ENCODE measurements at places on chromosomes 11 and 22.

DNA sequence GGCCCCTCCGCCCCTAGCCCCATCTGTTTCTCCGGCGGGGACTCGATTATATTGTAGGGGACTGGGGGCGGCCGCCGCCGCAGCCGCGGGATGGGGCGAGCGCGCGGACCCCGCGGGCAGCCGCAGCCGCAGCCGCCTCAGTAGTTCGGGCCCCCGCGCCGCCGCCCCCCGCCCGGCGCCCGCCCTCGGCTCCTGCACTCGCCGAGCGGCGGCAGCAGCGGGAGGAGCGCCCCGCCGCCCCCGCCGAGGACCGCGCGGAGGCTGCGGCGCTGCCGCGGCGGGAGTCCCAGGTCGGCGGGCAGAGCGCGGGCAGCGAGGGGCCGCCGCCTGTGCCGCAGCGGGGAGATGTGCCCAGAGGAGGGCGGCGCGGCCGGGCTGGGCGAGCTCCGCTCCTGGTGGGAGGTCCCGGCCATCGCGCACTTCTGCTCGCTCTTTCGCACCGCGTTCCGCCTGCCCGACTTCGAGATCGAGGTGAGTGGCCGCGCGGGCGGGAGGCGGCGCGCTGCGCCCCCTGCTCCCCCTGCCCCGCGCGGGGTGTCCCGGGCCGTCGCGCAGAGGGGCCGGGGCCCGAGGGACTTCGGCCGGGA lies at the start of gene CECR2:
Gene CECR2 (plus strand): TSS at position 22 of the 587 bp plus-strand sequence. CDS start 324 bp downstream, at position 346.
- no peak for DNase-seq

DNA sequence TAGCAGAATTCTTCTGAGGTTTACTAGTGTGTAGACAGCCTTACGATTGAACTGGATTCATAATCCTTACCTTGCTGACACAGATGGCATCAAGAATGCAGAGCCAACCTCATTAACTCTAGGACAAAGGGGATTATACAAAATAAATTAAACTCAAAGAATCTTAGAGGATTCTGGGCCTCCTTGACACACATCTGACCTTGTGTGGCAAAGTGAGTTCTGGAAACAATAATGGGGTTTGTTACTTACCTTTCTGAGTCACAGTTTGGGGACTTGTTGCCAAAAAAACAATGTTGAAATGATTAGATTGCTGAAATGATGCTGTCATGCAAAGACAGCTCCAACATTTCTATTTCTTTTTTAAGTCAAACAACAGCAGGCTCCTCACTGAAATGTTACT lies 179.1 kb upstream of the ISX start:
- no peak for DNase-seq

- DNase-seq, result no peak
These were observed 387.5 kb upstream of the NARS2 start for GRCh38 chr11:78961937-78962701.

DNA sequence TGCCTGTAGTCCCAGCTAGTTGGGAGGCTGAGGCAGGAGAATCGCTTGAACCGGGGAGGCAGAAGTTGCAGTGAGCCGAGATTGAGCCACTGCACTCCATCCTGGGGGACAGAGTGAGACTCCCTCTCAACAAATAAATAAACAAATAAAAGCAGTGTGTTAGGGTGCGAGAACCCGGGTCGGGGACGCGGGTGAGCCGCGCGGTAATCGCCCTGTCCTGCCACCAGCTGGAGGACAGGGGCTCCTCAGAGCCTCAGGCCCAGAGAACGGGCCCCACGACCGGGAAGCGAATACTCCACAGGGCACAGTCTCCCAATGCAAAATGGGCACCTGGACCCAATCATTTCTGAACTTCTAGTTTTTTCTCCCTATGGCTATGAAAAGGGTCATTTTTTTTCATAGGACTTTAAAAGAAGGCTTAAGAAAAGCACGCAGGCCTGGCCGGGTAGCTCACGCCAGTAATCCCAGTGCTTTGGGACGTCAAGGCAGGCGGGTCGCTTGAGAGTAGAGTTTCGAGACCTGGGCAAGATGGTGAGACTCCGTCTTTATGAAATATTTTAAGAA lies 744 bp upstream of the MCM5 start:
- no peak for DNase-seq

DNA sequence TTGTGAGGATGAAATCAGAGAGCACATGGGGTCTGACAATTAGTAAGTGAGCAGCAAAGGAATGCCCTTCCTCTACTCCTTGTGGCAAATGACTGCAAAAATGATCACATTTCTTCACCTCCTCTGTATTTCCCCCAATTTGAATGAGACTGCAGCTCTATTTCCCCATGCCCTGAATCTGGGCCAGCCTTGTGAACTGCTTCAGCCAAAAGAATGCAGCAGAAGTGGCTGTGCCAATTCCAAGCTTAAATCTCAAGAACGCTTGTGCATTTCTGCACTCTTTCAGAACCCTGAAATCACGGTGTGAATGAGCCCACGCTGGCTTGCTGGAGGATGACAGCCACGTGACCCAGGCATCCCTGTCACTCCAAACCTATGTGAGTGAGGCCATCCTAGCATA lies 9.9 kb downstream of the SLC43A3 start:
- no peak for DNase-seq

DNA sequence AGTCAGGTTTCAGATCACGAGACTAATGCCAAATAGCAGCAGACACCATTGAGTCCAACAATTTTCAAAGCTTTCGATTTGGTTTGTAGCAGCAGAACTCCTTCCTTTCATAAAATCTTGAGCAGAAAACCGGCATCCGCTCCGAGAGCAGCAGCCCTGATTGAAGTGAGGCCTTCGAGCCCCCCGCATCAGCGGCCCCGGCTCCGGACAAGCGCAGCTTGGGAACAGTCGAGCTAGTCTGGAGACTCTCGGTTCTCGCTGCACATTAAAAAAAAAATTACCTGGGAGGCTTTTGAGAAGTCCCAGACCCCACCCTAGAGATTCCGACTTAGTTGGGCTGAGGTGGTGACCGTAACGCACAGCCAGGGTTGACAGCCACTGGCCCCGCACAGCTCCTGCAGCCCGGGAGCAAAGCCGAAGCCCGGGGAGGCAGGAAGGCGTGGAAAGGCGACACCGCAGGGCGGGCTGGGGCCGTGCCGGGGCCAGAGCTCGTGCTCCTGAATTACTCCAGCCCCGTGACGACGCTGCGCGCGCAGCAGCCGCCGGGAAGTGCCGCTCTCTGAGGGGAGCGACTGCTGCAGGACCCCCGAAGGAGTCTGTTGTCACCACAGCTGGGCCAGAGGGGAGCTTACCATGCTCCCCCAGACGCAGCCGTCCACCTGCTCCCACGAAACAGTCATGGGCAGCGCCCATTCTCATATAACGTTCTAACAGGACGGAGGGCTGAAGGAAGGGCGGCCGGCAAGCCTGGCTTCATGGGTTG lies 57.8 kb downstream of the SPATA19 start:
- DNase-seq, result no peak
